Muscle of leg (tissue), 16 donors: ENCODE measurements at places on chromosomes 11 and 22.

GRCh38 chr11:74636630-74637184 is 44.3 kb downstream of the POLD3 start:
- DNase-seq, result no peak

DNA sequence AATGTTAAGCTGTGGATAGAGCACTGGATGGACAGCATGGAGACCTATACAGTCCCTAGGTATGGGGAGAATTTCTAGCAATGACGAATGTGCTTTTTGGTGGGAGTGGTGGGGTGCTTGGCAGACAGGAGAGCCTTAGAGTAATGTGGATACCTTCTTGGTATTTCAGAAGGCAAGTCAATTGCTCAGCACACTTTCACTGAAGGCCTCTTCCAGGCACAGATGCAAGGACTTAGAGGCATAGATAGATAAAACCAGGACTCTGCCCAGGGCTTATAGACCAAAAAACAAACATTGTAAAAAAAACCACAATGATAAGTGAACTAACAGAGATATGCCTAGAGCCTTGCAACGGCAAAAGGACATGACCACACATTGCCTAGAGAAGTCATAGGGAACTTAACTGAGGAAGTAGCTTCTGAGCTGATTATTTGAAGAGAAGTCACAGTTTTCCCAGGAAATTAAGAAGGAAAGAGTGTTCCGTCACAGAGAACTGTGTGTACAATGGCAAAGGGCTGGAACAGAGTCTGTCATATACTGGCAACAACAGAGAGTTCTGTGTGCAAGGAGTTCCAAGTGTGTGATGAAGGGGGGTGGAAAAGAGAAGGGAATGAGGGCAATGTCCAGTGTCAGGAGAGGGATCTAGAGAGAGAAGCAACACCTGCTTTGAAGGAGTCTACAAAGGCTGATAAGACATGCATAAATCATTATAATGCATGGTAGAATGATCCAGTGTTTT is 65.9 kb upstream of the PICALM start:
- DNase-seq, result peak; percentile 27

DNA sequence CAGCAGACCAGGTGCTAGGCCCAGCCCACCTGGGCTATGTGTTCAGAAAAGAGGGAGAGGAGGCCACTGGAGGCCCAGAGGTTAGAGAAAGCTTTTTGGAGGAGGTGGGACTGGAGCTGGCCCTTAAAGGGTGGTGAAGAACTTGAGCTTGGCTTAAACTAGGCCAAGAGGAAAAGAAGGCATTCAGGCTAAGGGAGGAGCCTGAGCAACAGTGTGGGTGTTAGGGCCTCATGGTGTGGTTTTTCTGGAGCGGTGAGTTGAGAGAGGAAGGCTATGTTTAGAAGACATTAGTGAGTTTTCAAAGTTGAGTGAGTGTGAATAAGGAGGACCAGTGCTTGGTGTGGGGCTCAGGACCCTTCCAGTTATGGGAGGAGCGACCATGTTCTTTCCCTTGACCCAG is 6.2 kb downstream of the TAF6L start:
- DNase-seq, result no peak

- no peak for DNase-seq
These were observed 238.4 kb downstream of the TBC1D22A start for GRCh38 chr22:47000888-47001287.

GRCh38 chr11:121482231-121483129 is 29.7 kb upstream of the SORL1-AS1 start:
- no peak for DNase-seq

- DNase-seq, result peak; percentile 17
These were observed 13.5 kb downstream of the SCN3B start for GRCh38 chr11:123640677-123641494.

- no peak for DNase-seq
These were observed 16.4 kb upstream of the GRAMD1B start for GRCh38 chr11:123413636-123414035.

DNA sequence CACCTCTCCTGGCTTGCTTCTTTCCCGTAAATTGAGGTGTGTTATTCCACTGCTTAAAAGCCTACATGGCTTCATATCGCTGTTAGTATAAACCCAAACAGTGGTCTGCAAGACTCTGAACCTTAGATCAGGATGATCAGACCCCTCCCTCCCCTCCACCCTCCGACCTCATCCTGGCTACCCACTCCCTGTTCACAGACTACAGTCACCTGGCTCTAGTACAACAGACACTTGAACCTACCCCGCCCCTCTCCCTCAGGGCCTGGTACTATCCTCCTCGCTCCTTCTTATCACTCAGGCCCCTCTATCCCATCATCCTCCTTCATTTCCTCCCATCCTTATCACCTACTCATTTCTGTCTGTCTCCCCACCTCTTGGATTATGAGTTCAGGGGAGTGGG is 20.1 kb downstream of the PTPRJ start:
- no peak for DNase-seq

DNA sequence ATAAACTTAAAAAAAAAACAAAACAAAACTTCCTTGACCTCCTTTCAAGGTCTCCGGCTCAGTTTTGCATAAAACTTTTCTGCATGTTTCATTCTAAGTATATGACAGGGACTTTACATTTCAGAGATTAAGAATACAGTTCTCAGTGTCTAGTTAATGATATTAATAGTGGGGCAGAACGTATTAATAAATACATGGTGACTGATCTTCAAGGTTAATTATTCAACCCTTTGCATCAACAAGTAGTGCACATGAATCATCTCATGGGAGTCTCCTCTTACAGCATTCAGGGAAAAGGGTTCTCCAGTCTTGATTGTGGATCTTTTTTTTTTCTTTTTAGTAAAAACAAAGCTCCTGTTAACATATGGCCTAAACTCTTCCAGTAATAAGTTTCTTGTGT is 146.8 kb downstream of the KIRREL3 start:
- no peak for DNase-seq

DNA sequence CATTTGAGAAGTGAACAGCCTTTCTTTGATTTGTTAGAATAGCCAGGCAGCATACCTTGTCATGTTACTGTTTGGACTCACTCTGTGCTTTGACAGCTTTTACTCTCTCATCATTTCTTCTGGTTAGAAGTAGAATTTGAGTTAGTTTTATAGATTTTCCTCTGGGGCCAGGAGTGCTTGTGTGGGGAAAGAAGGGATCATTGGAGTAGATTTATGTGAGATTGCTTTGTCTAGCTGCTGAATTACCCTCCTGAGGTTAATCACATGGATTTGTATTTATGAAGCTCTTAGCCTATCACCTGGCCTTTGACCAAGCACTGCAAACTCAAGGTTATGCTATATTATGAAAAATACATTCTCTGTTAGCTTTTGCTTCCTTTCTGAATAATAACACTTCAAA is 54.3 kb downstream of the SWAP70 start:
- peak; percentile 32 for DNase-seq

DNA sequence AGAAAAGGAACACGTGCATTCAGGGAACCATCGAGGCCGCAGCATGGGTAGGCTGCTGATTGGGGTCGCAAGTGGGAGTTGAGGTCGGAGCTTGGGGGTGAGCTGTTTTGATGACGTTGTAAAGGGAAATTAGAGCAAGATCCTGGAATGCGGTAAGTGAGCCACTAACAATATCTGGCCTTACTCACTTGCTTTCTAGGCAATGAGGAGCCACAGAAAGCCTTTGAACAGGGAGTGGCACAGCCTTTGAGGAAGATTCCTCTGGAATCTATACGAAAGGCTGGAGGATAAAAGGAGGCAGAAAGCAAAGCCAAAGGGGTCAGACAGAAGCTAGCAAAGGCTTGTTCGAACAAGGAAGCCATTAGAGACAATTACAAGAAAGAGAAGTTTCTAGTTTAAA is 197.5 kb downstream of the LARGE1 start:
- no peak for DNase-seq

GRCh38 chr11:69201066-69201365 is 45.3 kb downstream of the SMIM38 start:
- DNase-seq, result no peak

DNA sequence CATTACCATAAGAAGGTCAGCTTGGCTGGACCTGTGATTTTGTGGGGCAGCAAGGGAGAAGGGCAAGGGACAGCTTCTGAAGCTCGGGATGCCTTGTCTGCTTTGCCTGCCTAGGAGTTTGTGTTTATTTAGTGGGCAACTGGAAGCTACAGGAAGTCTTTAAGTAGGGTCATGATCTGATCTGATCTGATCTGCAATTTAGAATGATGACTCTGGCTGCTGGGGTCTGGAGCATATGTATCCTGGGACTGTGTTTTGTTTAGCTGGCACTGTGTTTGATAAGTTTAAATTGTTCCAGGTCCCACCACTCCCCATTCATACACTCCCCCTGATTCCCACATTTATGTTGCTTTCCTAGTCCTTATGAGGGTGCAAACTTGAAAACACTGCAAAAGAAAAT is 47.7 kb upstream of the HTATIP2 start:
- no peak for DNase-seq

DNA sequence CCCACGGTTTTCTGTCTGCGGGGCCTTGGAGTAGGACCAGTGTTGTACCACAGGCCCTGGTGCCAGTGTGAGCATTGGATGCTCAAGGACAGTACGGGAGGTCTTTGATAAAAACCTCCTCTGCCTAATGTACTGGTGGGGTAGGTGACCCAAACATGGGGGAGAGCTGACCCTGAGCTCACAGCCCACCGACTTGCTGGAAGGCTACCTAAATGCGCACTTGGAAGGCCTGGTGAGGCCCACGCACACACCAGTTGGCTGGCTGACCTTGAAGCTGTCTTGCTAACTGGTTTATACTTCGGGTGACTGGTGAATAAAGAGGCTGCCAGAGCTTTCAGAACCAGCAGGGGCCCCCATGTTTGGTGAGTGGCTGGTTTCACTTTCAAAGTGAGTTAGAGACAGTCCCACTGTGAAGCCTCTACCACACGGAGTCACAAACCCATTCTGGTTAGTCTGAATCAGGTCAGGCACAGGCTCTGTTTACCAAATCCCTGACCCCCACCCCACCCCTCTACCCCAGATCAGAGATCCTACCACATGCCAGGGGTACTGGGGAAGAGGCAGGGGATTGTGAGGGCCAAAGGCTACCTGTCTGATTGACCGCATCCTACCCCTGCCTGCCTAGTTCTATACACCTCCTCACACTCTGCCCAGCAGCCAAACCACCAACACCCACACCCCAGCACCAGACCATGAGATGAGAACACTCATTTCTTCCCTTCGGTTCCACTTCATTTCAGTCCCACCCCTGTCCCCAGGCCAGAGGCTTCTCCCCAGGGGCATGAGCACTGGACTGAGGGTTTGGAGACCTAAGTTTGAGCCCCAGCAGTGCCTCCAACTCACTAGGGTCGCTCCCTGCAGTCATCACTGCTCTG is 12.7 kb upstream of the IL2RB start:
- no peak for DNase-seq

GRCh38 chr11:105774899-105775298 is 165.0 kb downstream of the GRIA4 start:
- DNase-seq, result no peak
